ENCODE measurements at places on chromosomes 3 and 15.

DNA sequence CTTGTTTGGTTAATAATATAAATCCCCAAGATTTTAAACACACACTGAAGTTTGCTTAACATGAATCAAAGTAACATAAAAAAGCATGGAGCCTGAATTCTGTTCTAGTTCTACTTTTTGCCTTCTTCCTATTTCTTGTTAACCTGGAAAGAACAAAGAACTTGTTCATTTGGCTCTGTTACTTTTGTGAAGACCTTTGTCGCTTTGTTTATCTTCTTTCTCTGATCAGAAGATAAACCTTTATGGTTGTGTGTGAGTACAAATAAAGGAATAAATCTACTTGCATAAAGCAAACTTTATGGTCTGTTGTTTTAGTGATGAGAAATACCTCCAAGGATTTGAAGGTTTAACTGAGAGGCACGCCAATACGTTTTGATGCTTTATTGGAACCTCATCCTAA is 210.1 kb upstream of the SATB1 start:
- no peak for DNase-seq

- DNase-seq, result no peak
Observed at GRCh38 chr3:18046131-18046915, 303.9 kb upstream of the TBC1D5 start.

DNA sequence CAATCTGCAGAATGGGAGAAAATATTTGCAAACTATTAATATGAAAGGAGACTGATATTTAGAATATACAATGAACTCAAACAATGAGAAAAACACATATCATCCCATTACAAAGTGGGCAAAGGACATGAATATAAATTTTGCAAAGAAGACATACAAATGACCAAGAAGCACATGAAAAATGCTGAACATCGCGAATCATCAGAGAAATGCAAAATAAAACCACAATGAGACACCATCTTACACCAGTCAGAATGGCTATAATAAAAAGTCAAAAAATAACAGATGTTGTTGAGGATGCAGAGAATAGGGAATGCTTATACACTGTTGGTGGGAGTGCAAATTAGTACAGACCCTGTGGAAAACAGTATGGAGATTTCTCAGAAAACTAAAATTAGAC is 83.6 kb downstream of the RAP2B start:
- DNase-seq, result no peak

DNA sequence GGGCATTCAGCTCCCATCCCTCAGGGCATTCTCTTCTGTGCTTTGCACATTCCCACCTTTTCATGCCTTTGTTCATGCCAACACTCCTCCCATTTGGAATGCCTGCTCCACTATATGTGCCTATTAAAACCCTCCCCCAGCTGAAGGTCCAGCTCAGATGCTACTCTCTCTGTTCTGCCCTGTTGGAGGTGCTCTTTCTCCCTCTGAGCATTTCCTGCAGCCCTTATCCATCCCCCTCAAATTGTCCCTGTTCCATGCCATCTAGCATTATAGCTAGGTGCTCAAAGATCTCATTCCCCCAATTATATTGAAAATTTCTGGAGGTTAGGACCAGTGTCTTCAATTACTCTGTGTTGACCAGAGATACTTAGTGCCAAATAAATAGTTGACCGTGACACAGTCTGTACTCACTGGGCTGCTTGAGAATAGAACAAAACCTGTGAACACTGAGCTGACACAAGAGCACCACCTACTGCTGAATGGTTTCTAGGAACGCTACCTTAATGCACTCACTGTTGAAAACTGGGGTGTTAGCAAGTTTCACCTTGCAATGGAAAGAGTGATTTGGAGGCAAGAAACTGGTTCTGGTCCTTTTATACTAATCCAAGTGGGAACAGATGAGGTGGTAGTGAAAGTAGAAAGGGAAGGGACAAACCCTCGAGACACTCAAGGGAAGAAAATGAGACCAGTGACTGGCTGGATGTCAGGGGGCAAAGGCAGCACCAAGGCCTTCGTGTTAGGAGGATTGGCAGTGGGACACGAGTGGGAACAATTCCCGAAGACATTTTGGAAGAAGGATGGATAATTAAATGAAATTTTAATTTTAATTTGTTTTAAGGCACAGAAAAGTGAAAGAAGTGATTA is 289.8 kb upstream of the ROPN1 start:
- DNase-seq, result peak; percentile 52

DNA sequence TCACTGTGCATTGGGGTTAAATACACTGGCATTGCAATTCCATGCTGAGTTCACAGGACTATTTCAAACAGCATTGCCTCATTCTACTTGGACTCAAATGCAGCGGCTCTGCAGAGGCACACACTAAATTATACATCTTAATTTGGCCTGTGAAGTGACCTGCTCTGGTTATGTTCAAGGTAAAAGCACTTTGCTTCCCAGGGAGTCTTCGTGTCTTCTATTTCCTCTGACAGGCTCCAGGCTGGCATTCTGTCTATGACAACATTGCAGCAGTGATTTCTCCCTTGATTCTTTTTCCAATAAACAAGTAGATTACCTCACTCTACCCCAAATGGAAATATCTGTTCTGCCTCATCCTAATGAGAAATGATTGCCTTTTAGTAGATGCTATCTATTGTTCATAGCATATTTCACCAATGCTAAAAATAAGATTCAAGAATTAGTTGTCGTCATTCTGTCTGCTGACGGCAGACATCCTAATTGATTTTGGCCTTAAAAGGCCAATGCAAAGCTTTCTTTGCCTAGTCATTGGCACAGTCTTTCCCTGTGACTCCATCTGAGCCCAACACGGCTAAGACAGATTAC is 33.8 kb downstream of the FMN1 start:
- DNase-seq, result no peak

- DNase-seq, result no peak
Observed at GRCh38 chr3:159749406-159749805, 239.2 kb upstream of the IL12A start.

GRCh38 chr15:41487802-41488201 is 5.9 kb upstream of the ITPKA start:
- DNase-seq, result no peak

DNA sequence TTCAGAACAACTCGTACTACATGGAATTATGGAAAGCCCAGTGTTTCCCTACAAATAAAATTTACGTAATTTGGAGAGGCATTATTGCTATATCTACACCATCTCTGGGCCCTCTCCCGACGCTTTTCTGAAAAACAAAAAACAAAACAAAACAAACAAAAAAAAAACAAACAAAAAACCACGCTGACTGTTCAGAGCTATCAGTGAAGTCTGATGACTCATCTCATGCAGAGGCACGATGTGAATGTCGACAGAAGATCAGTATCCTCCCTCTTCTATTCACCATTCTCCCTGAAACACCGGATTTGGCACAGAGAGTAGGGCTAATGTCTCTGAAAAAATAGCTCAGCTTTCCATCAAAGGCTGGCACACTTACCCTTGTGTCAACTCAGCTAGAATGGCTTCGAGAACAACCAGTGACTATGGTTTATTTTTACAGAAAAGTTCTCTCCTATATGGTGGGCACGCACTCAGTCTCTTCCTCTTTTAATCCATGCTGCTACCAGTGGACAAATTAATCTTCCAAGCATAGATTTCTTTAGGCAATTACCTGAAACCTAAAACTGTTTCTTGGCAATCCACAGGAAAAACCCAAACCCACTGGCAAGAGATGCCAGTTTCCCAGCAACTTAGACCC is 1.5 kb downstream of the CRBN start:
- no peak for DNase-seq

DNA sequence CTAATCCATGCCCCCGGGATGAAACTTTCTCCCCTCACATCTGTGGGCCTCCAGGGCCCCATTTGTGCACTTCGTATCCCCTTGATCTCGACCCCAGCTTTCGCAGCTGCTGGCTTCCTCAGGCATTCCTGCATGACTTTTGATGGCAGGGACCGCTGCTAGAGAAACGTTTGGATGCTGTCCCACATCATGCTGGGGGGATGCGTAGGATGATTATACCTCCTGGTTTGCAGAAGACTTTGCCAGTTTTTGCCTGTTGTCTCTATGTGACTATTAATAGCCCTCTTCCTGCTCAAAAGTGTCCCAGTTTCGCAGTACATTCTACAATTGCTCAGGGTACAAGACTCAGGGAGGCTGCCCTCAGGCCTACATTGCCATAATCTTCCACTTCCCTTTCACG is 10.4 kb upstream of the KCNAB1 start:
- DNase-seq, result no peak

DNA sequence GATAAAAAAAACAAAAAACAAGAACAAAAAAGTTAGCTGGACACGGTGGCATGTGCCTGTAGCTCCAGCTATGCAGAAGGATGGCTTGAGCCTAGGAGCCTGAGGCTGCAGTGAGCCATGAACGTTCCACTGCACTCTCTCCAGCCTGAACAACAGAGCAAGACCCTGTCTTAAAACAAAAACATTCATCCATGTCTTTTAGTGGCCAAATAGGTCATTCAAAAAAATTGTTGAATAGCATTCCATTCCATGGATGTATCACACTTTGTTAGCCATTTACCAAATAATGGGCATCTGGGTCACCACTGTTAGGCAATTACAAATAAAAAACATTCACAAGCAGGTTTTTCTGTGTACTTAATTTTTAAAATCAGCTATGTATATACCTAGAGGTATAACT is 139.7 kb downstream of the STAG1 start:
- no peak for DNase-seq

DNA sequence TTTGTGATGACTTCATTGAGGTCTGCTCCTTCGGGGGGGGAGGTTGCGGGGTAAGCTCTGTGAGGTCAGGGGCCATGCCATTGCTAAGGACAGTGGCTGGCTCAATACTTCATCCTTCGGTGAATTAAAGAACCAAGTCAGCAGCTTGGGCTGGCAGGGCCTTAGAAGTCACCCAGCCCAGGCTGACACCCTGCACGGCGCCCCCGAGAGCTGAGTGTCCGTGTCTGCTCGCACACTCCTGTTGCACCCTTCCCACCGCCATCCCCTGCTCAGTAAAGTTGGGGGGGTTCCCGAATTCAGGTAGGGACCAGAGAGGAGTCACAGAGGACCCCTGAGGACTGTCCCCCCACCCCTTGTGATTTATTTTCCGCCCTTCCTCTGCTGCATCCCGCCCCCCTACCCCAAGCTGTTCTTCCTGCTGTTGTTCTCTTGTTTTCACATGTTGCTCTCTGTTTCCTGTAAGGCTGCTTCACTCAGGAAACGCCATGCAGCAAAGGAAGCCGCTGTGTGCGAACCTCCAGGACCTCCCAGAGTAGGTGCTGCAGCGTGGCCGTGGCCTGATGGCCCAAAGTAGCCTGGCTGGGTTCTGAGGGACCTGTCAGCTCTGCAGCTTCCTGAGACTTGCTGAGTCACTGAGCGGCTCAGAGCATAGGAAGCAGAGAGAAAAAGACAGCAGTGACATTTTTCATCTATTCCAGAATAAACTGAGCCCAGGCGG is 14.4 kb downstream of the EFCC1 start:
- DNase-seq, result no peak

DNA sequence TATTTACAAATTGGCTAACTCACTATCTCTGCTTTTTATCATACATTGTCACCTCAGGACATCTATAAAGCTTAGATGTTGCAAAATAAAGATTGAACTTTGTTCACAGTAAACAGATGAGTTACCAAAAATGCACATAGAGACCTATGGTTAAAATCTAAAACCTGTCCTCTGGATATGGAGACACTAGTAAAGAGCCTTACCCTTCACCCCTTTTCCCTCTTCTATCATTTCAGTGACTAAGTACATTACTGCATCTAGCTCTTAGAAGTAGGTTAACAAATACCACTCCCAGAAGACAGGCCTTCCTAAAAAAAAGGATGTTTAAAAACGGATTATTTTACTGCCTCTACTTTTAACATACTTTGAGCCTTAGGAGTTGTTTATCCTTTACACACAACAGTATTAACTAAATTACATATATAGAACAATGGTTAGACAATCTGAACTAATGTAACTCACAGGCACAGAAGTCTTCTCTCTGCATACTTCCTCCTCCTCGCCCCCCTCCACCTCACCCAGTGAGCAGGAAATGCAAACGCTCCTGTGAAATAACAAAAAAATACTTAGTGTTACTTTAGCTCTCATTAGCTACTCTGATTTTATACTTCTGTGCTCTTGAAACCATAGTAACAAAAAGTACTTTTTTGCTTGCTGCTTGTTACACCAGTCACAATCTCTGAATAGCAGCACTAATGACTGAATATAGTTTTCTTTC is 23.3 kb downstream of the IREB2 start:
- no peak for DNase-seq

DNA sequence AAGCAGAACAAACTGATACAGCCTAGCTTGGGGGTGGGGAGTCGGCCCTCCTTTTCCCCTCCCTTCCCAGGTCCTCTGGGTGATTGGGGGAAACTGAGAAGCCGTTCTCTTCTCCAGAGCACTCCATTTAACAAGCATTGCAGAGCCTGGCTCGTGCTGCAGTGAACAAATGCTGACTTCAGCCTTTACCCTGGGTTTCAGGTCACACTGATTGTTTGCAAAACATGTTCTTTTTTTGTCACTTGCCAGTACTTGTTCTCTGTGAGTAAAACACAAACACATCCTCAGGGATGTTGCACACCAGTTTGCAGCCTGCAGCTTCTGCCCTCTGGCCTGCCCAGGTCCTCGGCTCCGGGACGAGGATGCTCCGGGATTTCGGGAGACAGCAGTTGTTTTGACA is 132.8 kb downstream of the PGPEP1L start:
- peak; percentile 28 for DNase-seq

- no peak for DNase-seq
Observed at GRCh38 chr15:48244921-48245320, 38.8 kb downstream of the SLC12A1 start.

DNA sequence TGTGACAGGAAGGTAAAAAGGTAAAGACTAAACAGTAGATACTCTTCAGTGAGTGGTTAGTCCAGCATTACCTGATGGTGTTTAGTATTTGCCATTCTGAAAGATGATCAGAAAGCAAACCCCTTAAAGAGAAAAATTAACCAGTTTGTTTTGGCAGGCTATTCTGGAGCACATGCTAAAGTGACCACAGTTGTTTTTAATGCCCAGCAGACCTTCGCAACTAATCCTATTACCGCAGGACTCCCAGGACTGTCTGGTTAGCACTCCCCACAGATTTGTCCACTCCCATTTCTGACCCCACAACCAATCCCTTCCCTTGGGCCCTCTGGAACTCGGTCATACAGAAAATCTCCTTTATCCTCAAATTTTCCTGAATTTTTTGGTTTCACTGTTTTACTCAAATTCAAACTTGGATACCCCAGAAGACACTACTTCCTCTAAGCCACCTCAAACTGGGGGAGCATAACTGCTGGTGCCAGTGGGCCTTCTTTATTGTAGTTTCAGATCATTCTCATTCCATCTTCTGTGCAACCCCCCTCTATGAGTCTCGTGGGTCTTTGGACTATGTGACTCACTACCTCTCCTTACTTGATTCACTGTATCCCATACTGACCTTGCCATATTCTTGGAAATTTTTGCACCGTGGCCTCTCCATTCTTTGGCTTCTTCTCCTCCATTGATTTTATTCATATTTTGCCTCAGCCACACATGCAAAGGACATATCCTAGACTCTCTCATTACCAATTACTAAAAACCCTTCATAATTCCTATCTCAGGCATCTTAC is 104.4 kb downstream of the RBMS3 start:
- DNase-seq, result no peak
